ENCODE measurements at places on chromosomes 12 and 14.

GRCh38 chr12:49568442-49569162 lies 660 bp upstream of the MCRS1 start:
- DNase-seq, result no peak

GRCh38 chr12:84840356-84840755 lies 72.2 kb downstream of the SLC6A15 start:
- DNase-seq, result no peak

GRCh38 chr12:29771786-29772185 lies 12.0 kb downstream of the TMTC1 start:
- no peak for DNase-seq

DNA sequence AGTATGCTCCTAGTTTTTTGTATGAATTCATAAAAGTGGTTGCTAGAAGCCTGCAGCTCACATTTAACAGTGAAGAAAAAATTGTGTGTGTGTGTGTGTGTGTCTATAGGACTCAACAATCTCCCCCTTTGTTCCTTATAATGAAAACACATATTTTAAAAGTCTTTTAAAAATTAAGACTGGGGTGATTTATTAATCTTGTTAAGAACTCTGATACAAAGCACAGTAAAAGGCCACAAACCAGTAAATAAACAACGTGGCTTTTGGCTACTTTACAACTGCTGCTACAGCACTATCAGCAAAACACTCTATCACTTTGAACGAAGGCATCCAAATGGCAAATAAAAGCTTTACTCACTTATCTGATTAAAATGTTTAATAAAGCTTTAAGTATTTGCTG lies 594 bp upstream of the VCPKMT start:
- no peak for DNase-seq

- peak; percentile 77 for DNase-seq
Observed at GRCh38 chr12:54220092-54220557, 31.3 kb upstream of the SMUG1 start.

DNA sequence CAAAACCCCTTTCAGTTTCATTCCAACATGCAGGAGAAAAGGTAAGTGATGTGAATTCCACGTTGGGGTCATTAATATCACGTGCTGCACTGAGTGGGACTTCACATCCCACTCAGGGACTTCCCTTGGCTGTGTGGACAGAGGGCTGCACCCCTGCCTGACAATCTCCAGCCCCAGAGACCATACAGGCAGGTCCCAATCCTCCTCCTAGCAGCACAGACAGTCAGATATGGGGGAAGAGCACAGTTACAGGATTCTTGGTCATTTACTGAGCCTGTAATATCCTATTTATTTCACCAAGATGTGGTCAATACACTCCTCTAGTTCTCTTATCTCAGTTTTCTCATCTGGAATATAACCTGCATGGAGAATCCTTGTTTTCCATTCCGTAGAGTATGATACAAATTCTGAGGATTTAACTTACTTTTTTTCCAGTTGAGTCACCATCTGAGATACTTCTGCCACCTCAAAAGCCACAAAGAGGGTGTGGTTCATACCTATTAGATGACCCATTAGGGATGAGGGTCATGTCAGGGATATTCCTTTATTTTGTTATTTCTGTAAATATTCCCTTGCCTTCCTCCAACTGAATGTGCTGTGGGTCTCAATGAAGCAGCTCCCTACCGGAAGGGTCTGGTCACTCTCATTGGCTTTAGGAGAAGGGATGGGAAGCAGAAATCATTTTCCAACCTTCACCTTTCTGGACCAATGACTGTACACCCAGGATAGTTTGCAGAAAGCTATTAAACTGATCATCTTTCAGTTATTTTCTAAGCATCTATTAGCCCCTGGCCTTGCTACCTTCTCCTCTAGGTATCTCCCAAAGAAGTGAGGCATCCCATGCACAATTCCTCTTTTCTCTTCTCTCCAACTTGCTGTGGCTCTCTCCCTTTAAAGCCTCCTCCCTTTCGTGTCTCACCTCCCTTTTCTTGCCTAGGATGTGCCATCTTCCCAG lies 43.0 kb upstream of the NTF3 start:
- DNase-seq, result peak; percentile 75

DNA sequence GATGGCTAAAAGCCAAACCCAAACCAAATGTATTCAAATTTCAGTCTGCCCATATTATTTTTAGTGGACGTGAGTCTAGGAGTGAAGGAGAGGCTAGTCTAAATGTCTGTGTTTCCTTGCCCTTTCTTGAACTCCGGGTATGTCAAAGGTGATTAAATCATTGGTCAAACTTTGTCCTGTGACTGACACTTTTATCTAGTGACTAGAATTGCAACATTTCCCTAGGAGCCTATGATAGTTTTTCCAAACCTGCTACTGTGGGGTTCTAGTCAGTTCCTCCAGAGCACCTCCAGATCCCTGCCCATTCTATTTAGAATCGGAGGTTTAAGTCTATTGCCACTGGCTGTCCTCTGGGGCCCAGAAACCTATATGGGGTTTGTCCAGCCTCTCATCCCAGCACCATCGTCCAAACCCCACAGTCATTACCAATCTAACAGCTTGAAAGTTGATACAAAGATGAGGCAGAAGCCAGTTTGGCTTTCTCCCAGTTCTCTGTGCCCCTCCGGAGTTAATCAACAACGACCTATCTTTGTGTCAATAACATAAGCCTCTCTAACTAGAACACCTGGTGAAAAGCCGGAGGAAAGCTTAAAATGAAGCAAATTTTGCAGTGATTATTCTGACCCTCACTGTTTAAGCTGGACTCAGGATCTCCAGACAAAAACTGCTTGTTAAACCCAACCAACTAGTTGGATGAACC lies 306.7 kb downstream of the ZFP36L1 start:
- DNase-seq, result no peak

GRCh38 chr12:65885312-65885711 lies 61.0 kb downstream of the HMGA2 start:
- no peak for DNase-seq

- no peak for DNase-seq
Observed at GRCh38 chr14:73026243-73026844, 562 bp downstream of the ZFYVE1 start.

GRCh38 chr12:58086006-58086405 lies 144.6 kb downstream of the ATP23 start:
- DNase-seq, result no peak

Data from Daoy (cell line).